Stimulated activated CD4-positive, alpha-beta T cell treated with anti-CD3 and anti-CD28 coated beads, Interleukin-2, amount 100 ng/mL, for 4 hours (primary cell): ENCODE measurements at places on chromosomes 2 and 18.

- DNase-seq: no peak
Measured at GRCh38 chr2:37554155-37554510, 117.3 kb downstream of the CDC42EP3 start.

- DNase-seq: no peak
Measured at GRCh38 chr18:48766026-48766425, 184.7 kb downstream of the SMAD7 start.

- DNase-seq: no peak
Measured at GRCh38 chr2:221205103-221205673, 366.9 kb downstream of the EPHA4 start.

DNA sequence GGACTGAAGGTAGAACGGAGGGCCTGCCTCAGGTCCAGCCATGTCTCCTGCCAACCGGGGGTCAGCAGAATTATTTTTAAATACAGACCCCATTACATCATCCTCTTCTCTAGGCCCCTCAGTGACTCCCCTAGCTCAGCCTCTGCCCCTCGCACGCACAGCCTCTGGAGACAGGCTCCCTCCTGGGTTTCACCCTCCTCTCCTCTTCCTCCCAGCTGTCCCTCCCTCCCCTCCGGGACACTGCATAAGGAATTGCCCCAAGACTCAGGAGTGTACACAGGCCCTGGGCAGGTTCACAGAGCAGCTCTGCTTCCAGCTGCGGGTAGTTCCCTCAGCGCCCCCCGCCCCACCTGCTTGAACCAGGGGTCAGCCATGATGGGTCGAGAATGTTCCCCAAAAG, 520.2 kb upstream of the MYT1L start:
- DNase-seq: no peak

DNA sequence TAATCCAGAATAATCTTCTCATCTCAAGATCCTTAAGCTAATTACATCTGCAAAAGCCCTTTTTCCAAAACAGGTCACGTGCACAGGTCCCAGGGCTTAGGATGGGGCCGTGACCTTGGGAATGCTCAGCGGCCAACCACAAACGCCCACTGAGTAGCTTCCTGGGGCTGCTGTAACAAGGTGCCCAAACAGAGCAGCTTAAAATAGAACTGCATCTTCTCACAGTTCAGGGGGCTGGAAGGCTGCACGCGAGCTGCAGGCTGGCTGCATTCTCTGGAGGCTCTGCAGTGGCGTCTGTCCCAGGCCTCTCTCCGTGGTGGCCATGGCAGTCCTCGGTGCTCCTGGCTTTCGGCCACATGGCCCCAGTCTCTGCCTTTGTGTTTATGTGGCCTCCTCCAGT, 31.9 kb downstream of the ADI1 start:
- no peak for DNase-seq

DNA sequence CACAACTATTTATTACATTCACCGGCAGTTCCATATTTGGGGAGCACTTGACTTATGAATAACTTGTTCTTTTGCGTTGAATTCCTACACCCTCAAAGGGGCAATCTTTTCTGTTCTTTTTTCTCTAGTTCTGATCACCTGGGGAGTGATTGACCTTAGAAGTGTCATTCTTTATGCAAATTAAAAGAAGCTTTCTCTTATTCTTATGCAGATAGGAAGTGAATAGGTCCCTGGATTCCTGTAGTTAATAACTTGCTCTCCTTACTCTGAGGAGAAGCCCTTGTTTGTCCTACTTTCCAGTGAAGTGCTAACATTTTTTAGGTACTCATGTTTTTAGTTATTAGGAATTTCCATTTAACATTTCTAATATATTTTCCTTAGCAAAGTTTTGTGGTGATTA, 569.8 kb upstream of the LRRTM1 start:
- DNase-seq: no peak

GRCh38 chr18:49853011-49853410, 39.7 kb upstream of the ACAA2 start:
- DNase-seq: no peak

GRCh38 chr18:23573626-23574431, 12.5 kb downstream of the NPC1 start:
- DNase-seq: no peak

GRCh38 chr2:70528276-70528675, 25.4 kb downstream of the TGFA start:
- DNase-seq: no peak
